ENCODE measurements at places on chromosomes 1 and 21.

GRCh38 chr1:41135196-41135947 lies 106.7 kb downstream of the SCMH1 start:
- DNase-seq = no peak

- no peak for DNase-seq
Measured at GRCh38 chr1:221011145-221011544, 131.9 kb downstream of the HLX start.

DNA sequence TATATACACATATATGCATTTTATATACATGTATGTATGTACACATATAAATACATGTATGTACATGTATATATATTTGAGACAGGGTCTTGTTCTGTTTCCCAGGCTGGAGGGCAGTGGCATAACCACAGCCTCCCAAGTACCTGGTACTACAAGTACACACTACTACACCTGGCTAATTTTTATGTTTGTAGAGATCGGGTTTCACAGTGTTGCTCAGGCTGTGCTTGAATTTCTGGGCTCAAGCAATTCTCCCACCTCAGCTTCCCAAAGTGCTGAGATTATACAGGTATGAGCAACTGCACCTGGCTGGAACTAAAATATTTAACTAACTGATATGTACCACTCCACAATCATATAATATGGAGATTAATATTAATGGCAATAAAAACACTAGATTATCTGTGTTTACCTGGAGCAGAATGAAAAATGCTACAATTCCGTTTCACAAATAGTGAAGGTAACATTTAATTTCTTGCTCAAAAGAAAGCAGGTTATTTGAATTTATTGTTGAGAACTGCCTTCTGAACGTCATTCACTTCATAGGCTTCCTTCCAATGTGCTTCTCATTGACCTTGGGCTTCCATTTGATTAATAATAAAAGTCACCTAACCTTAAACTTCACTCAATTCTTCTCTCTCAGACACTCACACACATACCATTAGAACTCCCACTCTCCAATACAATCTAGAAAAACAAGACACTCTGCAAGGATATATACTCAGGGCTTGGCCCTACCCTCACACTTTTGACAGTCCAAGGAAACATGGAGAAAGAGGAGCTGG lies 57.0 kb downstream of the PTGER3 start:
- DNase-seq = no peak

DNA sequence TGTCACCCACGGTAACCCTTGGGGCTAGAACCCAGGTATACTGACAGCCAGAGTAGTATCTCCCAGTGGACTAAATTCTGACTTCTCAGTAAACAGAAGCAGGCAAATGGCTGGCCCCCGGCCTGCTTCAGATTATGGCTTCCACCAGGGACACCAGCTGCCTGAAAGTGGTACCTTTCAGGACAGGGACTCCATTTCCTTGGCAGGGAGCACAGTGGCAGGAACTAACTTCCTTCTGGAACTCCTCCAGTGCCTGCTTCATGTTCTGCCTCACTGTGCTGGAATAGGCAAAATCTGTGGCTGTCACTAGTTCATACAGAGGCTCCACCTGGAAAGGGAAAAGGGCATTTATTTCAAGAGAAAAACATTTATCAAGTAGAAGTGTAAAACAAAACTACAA lies 32.7 kb downstream of the C8B start:
- DNase-seq = no peak

DNA sequence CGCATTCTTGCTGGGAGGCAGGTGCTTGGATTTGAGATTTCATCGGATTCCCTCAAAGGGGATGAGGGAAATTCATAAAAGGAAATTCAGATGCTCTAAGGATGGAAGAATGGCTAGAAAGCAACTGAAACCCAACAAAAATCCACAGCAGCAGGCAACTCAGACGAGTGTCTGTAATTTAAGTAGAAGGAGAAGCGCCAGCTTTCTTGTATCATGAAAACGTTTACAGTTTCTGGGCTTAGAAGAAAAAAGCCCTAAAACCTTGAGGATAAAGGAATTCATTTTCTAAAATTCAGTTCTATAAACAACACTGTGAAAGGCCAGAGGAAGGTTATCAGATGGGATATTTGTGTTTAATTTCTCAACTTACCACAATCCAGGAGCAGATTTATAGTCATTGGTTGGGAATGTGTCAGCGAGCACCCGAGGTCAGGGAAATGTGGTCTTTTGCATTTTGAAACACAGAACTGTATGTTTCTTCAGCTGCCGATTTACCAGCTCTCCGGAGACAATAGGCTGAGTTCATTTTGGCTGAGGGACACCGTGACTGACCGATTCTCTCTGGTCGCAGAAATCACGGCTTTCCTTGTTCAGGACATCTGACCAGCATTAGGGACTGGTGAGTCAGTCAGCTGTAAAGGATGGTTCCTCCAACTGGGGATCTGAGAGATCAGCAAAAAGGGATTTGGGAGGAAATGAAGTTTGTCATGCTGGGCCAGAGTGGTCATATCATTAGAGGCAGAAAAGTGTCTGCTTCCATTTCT lies 111.6 kb upstream of the ERRFI1 start:
- no peak for DNase-seq

Data from stimulated activated CD4-positive, alpha-beta T cell treated with anti-CD3 and anti-CD28 coated beads, Interleukin-15, amount 100 ng/mL, for 24 hours (primary cell).